ENCODE measurements at places on chromosomes 13 and 19.

- no peak for DNase-seq
- no peak overlapping the region for H3K27ac ChIP-seq
- no peaks in the 10 kb centered on the region for H3K4me1 ChIP-seq
These were observed 8.1 kb downstream of the CEBPA start for GRCh38 chr19:33294058-33294798.

DNA sequence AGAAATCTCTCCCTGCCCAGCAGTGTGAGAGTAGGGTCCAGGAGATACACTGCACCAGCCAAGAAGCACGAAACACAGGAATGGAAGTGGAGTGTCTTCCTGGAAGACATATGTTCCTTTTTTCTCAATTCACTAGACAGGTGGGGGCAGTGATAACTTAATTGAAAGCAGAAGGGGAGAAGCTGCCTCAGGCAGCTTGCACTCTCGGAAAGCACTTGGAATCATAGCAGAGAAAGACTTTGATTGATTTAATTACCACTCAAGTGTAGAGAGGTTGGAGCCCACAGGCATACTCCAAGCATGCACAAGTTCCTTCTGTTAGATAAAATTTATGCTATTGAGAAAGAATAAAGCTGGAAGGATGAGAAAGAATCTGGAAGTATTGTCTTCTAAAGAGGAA is 249.4 kb downstream of the SLITRK6 start:
- H3K4me1 ChIP-seq: no peaks in the 10 kb centered on the region
- no peak overlapping the region for H3K27ac ChIP-seq
- no peaks in the 10 kb centered on the region for H3K36me3 ChIP-seq
- no peaks in the 10 kb centered on the region for H3K27me3 ChIP-seq
- no peak for DNase-seq
- no peak overlapping the region for H3K4me3 ChIP-seq

DNA sequence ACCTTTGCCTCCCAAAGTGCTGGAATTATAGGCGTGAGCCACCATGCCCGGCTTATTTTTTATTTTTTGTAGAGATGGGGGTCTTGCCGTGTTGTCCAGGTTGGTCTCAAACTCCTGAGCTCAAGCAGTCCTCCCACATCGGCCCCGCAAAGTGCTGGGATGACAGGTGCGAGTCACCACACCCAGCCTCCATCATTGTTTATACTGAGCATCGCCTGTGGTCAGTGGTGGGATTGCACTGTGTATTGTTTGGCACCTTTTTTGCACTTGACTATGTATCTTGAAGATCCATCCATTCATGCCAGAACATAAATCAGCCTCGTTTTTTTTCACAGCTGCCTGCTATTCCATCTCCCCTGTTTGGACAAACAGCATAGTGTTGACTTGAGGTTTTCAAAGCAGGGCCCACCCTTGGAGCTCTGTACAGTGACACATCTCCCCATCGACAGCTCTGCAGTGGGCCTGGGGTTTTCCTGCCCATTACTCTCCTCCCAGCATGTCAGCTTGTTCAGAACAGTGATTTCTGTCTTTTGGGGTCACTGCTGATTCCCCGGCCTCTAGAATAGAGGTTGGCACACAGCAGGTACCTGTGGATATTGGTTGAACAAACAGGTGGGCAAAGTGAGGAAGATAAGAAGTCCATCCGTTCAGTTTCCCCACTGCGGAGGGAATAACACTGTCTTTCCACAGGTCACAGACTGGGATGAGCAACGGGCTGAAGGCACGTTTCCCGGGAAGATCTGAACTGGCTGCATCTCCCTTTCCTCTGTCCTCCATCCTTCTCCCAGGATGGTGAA is 8.2 kb upstream of the UPK1A start:
- H3K4me3 ChIP-seq: no peak overlapping the region
- no peak for DNase-seq
- H3K4me1 ChIP-seq: no peaks in the 10 kb centered on the region

- no peak for DNase-seq
- no peaks in the 10 kb centered on the region for H3K27me3 ChIP-seq
- no peak overlapping the region for H3K27ac ChIP-seq
- H3K4me1 ChIP-seq: peaks cover 14% of the 10 kb centered on the region
These were observed 29.2 kb downstream of the COG6 start for GRCh38 chr13:39684531-39685137.

DNA sequence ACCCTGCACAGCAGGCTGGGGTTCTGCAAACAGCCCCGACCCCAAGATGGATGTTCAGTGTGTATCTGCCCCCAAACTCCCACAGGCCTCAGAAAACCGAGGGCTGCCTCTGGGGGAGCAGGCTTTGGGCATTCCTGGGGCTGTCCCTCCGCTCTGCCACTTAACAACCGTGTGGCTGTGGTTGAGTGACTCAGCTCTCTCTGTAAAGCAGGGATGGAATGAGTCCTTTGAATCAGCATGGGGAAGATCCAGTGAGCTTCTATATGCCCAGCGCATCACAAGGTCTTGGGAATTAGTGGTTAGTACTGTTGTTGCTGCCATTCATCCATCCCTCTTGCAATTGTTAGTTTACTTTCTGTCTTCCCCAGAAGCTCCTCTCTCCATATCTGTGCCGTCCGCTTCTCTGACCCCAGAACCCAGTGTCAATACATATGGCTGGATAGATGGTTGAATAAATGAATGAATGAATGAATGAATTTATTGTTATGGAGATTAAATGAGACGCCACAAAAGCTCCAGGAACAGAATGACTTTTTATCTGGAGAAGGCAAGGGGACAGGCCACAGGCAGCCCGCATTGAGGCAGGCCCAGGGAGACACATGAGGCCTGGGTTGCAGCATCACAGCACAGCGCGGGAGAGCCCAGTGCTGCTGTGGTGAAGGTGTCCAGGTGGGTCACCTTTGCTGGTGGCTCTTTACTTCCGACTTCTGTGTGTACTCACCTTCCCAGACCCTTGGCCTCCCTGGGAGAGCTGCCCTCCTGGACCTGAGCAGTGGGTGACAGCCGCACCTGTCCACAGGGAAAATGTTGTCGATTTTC is 89.2 kb downstream of the RGCC start:
- no peak overlapping the region for H3K4me3 ChIP-seq
- no peak overlapping the region for H3K27ac ChIP-seq
- no peaks in the 10 kb centered on the region for H3K36me3 ChIP-seq
- DNase-seq: no peak
- no peaks in the 10 kb centered on the region for H3K4me1 ChIP-seq
- H3K27me3 ChIP-seq: peaks cover 4% of the 10 kb centered on the region
